Activated T-cell treated with anti-CD3 and anti-CD28 coated beads for 1 hour (primary cell): ENCODE measurements at places on chromosomes 4 and X.

DNA sequence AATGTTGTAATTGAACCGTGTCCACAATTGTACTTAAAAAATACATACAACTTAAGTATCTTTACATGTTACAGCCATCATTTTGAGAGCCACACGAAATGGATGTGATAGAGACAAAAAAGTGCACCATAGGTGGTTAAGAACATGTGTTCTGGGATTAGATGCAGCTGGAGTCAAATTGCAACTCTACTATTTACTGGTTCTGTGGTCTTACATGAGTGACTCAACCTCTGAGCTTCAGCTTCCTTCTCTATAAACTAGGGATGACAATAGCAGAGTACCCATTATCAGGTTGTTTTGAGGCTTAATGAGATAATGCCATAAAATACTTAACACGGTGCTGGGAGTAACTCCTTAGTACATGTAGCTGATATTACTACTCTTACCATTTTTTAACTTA lies 130.4 kb downstream of the IDS start:
- DNase-seq, result no peak

DNA sequence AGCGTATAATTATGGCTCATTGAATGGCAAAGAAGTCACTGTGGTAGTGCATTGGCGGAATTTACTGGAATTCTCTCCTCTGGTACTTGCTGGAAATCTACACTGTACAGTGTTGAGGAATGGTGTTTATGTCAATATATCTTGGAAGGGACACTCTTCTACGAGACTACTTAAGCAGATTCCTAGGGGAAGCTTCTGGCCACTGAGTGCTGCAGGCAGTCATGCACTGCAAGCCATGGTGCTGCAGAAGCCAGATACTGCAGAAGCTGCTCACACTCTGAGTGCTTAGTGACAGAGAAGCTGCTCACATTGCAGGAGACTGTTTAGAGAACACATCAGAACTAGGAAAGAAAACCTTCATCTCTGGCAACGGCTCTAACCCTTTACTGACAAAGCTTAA lies 725.0 kb downstream of the CCSER1 start:
- DNase-seq, result no peak

- DNase-seq, result no peak
These were observed 18.8 kb downstream of the L1CAM start for GRCh38 chrX:153867139-153867538.

- DNase-seq, result no peak
These were observed 7.7 kb downstream of the GPR173 start for GRCh38 chrX:53056292-53056691.

GRCh38 chrX:13778916-13779315 lies 38.0 kb downstream of the GPM6B start:
- no peak for DNase-seq

DNA sequence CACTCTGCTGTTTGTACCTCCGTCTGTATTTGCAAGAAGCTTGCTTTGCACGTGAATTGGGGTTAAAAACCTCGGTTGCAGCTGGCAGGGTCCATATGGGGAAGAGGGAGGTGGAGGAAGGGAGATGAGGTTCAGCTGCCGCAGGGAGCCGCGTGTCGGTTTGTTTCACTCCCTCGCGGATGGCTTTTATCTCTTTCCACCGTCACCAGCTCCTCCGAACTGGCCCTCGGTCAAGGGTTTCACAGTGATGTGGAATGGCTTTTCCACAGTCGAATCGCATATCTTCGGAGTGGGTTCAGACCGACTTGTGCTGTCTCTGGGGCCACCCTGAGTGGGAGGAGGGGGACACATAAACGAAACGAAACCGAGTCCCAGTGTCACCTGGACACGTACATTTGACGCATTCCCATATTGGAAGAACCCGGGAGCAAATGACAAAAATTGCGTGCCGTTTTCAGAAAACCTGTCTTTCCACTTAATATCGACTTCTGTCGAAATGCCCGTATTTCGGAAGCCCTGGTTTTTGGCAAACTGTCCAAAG lies 929 bp downstream of the ZBTB33 start:
- no peak for DNase-seq

GRCh38 chr4:152225680-152226079 lies 310.2 kb downstream of the FBXW7 start:
- DNase-seq, result no peak

GRCh38 chrX:30573125-30573524 lies 4.4 kb downstream of the TASL start:
- no peak for DNase-seq

DNA sequence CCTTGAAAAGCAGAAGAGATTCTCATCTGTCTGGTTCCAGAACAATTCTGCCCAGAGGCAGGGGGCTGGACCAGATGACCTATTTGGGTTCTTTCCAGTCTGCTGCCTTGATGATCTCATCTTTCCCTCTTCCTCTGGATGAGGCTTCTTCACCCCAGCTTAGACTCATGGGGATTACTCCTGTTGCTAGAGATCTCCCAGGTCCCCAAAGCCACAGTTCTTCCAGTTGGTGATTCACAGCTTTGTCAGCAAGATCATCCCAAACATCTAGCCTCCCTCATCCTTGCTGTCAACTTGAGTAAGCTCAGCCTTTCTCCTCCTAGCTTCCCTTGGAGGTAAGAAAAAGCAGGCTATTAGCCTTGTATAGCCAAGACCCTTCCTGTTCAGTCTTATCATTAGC lies 64.2 kb upstream of the PJA1 start:
- no peak for DNase-seq

DNA sequence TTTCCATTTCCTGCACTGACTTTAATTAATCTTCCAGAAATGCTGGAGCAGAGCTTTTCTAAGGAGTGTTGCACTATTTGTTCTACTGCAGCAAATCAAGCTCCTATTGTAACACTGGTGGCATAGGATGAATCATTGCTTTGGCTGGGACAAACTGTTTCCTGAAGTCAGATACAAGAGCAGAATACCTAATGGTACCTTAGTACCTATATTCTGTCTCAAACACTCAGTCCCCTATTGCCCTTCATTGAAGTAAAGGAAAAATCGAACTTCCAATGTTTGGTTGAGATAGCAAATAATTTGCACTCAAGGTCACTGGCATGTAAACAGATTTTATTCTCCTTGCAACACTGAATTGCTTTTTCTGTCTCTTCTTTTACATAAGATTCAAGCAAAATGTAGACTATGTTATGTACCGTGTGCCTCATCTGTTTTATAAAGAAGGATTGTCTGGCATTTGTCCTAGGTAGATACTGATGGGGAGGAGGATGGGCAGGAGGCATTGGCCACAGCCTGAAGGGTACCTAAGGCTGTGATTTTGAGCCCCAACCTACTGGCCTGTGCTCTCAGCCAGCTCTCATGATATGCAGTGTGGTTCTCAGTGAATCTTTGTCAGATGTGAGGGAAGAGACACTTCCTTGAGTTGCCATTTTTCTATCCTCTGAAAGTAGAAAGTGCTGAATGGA lies 141.6 kb downstream of the AASDH start:
- DNase-seq, result no peak

DNA sequence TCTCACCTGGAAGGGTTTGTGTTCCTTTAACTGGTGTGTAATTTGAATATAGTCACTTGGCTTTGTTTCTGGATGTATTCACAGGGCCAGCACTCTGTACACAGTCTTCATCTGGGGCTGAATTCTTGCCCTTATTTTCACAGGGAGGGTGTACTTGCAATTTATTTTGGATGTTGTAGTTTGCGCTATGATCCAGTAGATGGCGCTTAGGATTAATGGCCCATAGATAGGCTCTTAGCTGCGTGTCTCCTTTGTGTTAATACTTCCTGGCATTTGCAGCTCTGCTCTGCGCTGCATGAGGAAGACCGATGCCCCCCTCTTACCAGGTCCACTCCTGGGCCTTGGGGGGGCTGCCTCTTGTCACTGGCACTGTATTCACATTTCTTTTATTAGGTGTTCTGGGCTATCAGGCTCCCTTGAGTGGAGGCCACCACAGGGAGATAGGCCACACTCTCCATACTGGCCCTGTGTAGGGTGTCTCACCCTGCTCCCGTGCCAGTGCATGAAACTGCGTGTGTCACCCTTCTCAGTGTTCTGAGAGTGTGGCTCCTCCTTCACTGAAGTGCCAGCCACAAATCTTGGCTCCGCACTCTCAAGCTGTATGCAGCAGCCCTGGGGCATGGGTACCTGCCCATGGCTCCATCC lies 562.2 kb downstream of the ZIC3 start:
- DNase-seq, result no peak

GRCh38 chr4:173151496-173151895 lies 17.1 kb upstream of the GALNT7 start:
- DNase-seq, result no peak

- DNase-seq, result no peak
These were observed 45.0 kb downstream of the SLC9A7 start for GRCh38 chrX:46713672-46714490.

DNA sequence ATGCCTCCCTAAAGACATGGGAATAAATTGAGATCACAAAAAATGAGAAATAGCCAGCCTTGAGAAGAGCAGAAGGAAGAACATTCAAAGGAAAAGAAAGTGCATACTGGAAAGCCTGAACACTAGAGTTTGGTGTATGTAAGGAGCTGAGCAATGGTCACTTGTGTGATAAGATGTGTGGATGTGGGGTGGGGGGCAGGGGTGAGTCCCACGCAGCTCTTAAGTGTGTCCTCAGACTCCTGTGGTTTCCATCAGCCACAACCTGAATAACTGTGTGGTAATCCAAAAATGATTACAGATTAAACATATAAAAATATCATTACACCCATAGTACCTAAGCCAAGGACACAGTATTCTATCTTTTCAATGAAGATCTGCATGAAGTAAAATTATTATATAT lies 59.9 kb downstream of the ELOVL6 start:
- no peak for DNase-seq

DNA sequence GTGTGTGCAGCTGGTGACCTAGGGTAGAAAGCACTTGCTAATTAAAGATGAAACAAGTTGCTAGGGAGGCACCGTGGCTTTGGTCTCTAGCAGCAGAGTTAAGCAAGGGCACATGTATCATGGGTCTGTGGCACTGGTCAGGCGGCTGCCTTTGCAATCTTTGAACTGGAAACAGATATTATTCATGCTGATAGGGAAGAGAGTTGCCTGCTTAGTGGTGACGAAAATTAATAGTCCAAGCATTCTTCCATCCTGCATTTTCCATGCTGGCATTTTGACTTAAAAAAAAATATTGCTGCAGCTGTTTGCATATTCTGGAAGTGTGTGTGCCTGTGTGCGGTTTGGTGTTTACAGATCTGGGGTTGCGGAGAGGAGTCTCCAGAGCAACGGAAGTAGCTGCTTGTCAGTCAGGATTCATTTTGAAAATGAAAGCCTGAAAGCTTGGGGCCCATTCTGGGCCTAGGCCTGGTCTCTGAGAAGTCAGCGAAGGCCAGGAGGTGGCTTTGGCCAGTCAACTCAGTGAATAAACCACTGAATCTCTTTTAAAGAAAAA lies 2.3 kb upstream of the SOWAHD start:
- no peak for DNase-seq

DNA sequence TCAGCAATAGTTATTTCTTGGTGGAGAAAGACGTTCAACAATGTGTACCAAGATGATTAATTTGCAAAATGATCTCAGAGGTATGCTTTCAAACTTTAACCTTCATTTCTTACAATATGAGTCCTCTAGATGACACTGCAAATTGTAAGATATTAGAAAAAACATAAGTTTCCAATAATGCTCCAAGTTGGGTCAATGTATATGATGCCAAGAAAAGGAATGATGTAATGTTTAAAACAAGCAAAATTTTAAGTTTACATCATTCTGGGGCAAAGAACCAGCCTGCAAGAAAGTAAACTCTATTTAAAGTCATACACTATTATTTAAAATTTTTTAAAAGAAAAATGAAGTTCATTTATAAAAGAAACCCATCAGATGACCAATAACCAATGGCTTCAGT lies 56.1 kb downstream of the PRSS12 start:
- no peak for DNase-seq

GRCh38 chr4:74117024-74117534 lies 18.1 kb upstream of the CXCL2 start:
- DNase-seq, result no peak

DNA sequence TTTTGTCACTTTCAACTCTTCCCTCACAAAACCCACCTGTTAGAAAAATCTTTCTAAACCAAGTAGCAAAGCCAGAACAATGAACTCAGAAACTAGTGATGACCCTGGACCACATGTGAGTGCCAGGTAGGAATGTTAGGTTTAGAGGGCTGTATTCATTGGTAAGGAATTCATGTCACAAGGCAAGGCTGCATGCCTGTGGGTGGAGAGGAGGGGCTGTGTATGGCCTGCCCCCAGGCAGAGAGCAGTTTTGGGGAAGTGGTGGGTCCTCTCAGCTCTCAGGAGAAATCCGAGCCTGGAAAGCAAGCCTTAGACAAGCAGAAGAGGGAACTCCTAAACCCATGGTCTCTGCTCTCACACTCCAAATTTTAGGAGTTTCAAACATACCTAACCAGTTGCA lies 2.4 kb downstream of the RNF175 start:
- DNase-seq, result no peak

DNA sequence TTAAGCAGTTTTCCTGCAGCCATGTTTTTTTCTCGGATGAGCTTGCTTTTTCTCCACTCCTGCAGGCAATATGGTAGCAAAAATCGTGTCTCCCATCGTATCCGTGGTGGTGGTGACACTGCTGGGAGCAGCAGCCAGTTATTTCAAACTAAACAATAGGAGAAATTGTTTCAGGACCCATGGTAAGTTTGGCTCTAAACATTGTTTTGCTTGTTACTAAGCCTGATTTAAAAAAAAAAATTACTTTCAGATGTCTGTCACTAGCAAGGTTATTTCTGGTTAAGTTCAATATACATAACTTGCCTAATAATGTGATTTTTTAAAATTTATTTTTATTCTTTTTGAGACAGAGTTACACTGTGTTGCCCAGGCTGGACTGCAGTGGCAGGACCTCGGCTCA lies 17.5 kb upstream of the GYG2 start:
- DNase-seq, result no peak
